ENCODE measurements at places on chromosomes 7 and 10.

- no peak for DNase-seq
Observed at GRCh38 chr10:82821043-82821442, 946.0 kb downstream of the NRG3 start.

GRCh38 chr7:131014906-131015656 lies 281.1 kb upstream of the KLF14 start:
- DNase-seq: no peak

- no peak for DNase-seq
Observed at GRCh38 chr10:734481-734880, 45.0 kb upstream of the DIP2C start.

DNA sequence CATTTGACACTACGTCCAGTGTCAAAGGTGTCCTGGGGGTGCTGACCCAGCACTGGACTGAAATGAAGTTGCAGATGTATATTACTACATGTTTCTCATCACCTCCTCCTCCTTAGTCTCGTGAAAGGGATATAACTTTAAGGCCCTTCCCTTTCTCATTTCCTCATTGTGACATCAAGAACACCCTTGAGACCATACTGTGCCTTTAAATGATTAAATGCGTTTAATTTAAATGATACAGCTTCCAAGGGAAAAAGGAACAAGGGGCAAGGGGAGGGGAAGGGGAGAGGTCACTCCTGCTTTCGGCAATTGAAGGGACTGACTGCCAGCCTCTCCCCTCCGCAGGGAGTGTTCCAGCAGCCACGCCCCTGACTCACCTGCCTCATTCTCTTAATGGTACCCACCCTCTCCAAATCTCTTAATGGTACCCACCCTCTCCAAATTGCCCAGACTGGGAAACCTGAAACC lies 80.5 kb upstream of the KMT2E start:
- no peak for DNase-seq

- DNase-seq: no peak
Observed at GRCh38 chr10:118213436-118213835, 128.7 kb downstream of the FAM204A start.

GRCh38 chr7:5627745-5628547 lies 153.5 kb downstream of the RNF216 start:
- no peak for DNase-seq

GRCh38 chr10:113820507-113820906 lies 33.4 kb downstream of the DCLRE1A start:
- DNase-seq: no peak

DNA sequence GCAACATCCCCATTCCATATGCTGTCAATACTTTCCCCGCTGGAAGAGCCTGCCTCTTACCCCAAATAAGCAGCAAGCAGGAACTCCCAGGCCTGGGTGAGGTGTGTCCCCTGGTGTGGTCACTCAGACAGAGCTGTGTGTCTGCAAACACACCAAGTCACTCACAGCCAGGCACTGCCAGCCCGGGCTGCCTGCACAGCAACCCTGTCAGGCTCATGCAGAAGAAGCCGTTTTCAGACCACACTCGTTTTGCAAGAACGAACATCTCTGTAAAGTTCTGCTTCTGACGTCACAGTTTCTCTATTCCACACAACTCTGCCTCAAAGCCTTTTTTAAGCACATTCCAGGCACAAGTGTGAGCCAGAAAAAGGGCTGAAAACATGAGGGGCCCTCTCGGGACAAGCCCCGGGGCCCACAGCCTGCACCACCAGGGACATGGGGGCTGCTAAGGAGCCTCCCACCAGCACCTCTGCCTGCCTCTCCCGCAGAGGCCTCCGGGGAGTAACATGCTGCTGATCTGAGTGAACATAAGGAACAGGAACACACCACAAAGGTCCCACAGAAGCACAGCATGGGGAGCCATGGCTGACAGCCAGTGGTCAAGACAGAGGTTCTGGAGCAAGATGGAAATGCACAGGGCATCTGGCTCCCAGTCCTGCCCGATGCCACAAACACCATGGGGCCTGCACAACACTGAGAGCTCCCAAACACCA lies 11.4 kb downstream of the PTPRN2 start:
- DNase-seq: no peak

- DNase-seq: no peak
Observed at GRCh38 chr7:141990011-141990725, 5.5 kb upstream of the MGAM start.

DNA sequence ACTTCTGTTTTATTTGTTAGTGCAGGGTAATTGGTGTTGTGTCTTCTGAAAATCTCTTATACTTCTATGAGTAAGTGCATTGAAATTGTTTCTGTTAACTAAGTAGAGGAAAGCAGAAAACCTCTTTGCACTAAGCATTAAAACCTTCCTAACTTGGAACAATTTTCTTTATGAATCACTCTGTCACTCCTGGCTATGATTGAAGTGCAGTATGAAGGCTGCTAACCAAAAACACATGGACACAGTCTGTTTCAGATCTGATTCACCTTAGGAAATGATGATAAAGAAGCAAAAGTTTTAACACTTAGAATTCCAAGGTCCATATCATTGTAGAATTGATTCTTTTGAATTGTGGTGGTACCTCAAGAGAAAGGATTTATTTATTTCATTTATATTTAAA lies 41.9 kb downstream of the MET start:
- no peak for DNase-seq

DNA sequence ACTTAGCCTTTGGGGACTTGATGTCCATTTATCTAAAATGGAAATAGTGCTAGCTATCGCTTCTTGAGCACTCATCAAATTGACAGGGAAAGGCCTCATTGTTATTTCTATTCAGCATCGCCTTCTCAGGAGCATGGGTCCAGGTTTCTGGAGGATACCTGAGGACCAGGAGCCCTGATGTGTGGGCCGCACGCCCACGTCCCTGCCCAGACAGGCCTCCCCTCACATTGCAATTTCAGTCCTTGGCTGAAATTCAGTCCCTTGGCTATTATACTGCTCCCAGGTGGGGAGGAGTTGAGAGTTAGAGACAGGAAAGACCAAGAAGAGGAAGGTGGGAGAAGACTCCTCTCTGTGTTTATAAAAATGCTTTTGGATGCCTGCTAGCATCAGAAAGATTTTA lies 38.9 kb downstream of the GPRIN2 start:
- DNase-seq: no peak

DNA sequence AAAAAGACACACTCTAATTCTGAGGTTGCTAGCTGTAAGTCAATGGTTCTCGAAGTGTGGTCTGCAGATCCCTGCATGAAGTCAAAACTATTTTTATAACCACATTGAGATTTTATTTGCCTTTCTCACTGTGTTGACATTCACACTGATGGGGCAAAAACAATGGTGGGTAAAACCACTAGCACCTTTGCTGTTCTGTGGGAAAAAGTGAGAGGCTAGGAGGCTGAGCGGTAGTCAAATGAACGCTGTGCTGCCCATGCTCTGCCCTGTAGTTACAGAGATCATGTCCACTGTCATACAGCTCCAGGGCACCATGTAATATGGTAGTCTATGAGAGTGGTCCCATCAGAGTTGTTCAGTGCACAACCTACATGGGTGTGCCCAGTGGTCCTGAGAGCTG lies 21.6 kb upstream of the PDCD4 start:
- no peak for DNase-seq

GRCh38 chr7:106059556-106059955 lies 52.6 kb downstream of the SYPL1 start:
- DNase-seq: no peak

DNA sequence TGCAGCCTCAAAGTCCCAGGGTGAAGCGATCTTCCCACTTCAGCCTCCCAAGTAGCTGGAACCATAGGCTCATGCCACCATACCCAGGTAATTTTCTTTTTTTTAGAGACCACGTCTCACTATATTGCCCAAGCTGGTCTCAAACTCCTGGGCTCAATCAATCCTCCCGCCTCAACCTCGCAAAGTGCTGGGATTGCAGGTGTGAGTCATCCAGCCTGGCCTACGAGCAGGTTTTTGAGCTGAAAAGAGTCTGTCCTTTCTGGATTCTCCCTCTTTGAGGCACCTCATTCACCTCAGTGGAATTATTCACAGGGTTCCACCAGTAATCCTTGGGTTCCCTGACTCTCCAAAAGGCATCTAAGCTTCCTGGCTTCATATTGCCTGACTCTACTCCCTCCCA lies 7.6 kb upstream of the LEP start:
- no peak for DNase-seq

Measured in left kidney (tissue), 8 donors.